ENCODE measurements at places on chromosomes 11 and 22.

DNA sequence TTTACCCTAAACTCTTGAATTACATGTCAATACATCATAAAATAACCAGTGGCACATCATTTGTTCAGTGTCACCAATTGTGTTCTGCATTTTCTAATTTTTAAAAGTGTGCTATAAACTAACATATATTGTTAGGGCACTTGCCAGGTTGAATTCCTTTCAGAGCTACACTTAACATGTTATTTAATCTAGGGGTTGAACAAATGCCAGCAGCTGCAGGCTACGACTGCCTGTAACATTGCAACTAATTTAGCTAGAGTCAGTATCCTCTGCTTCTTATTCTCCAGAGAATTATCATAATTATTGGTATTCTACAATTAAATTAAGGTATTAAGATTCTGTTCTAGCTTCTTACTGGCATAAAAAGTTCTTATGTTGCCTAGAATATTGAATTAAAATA, 46.4 kb upstream of the ARHGAP42 start:
- no peak for DNase-seq

DNA sequence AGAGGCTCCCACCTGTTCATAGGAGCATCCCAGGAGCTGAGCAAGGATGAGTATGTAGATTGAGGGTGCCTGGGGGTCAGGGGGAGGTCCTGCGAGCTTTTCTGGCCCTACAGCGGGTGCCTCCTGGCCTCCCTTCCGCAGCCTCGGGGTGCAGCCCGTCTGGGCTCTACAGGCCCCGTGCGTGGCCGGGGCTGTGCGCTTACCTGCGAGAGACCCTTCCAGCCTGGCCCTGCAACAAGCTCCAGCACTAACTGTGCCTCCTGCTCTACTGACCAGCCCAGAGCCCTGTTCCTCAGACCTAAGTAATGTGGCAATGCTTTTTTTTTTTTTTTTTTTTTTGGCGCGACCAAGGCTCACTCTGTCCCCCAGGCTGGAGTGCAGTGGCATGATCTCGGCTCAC, 1129.1 kb downstream of the BRD1 start:
- no peak for DNase-seq

GRCh38 chr11:58625826-58626460, 3.5 kb downstream of the CNTF start:
- DNase-seq = no peak

DNA sequence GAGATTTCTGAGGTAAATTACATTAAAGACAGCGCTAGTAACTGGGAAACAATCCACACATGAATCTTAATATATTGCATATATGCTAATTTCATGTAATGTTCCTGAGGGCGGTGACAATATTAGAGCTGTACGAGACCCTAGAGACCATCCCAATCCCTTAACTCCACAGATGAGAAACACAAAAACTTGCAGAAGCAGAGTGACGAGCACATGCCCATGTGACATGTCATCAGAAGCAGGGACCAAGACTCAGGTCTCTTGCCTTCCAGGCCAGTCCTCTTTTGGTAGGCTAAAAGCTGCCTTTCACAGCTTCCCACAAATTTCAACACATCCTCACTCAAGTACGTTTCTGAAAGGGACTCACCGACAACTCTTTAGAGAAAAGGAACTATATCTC, 11.8 kb downstream of the MAPK1 start:
- no peak for DNase-seq

- DNase-seq = no peak
These were observed 530.5 kb downstream of the INSC start for GRCh38 chr11:15645201-15645600.

GRCh38 chr11:77096591-77097019, 6.0 kb upstream of the OMP start:
- no peak for DNase-seq

DNA sequence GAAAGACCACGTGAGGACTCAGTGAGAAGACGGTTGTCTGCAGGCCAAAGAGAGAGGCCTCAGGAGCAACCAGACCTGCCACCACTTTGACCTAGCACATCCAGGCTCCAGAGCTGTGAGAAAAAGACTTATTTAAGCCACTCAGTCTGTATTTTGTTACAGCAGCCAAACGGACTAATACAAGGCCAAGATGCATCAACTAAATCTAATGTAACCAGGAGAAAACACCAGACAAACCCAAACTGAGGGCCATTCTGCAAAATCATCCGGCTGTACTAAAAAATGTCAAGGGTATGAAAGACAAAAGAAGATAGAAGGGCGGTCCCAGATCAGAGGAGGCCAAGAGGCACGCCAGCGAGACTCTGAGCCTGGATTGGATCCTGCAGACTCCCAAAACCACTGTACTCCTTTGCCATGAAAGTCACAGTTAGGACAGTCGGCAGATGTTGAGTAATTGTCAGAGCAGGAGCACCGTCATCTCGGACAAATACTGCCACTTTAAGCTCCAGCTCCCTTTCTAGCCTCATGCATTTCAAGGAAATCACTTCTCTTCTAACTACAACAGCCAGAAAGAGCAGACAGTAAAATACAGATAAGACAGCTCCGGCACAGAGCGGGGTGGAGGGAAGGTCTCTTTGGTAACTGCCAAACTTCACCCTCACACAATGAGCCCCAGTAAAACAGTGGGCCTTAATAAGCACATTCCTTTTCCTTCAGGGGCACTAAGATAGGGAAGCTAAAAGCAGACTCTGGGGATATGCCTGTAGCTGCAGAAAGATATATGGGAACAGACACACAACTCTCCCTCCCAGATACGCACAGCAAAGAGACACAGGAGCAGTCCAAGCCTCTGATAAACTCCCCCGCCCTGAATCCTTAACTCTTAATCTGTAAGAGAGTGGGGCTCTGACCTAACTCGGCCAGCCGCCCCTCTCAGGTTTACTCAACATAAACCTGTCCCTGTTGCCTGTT, 3.5 kb upstream of the ZP1 start:
- DNase-seq = no peak

GRCh38 chr11:98940913-98941312, 79.8 kb upstream of the CNTN5 start:
- DNase-seq = no peak

DNA sequence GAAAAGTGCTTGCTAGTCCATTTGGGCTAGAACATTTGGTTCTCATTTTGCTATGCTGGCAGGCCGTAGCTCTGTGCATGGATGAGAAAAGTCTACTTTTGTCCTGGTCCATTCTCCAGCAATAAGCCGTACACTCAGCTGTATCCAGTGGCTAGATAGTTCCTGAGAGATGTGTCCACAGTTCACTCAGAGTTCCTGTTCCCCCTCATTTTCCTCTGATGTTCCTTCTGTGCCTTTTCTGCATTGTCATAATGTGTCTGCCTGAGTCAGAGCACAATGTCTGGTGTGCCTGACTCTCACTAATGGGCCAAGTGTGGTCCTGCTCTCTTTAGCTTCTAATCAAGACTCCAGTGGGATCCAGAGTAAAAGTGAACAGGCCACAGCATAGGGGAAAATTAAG, 215.7 kb upstream of the CTSC start:
- DNase-seq = no peak

DNA sequence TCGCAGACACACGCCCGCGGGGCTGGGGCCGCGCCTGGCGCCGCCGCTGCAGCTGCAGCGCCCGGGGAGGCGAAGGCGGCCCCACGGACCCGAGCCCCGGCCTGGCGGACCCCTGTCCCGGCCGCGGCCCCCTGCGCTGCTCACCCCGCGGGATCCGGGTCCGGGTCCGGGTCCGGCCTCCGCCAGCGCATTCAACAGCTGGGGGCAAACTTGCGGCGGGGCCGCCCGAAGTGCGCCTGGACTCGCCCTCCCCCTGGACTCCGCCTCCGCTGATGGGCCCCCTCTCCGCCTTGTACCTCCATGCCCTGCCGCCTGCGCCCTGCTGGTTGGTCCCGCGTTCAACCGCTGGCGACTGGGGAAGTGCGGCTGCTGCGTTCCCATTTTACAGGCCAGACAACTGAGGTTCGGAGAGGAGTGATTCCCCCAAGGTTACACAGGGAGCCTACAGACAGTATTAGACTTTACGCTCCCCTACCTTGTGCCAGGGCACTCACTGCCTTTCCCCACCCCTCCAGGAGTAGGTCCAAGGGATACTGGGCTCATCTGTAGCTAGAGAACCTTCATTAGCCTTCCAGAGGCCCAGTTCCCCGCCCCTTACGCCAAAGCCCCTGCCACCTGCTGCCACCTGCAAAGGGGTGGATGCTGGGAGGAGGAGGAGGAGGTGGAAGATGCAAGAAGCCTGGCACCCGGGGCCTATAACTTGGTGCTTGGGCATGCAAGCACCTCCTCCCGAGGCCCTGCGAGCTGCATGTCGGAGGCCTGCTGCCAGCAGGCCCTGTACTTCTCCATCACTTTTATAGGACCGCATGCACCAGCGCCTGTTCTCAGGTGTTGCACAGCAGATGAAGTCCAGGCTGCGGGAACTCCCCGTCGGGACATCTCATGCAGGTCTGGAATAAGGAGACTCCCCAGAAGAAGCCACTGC, 694 bp upstream of the ELFN2 start:
- no peak for DNase-seq

DNA sequence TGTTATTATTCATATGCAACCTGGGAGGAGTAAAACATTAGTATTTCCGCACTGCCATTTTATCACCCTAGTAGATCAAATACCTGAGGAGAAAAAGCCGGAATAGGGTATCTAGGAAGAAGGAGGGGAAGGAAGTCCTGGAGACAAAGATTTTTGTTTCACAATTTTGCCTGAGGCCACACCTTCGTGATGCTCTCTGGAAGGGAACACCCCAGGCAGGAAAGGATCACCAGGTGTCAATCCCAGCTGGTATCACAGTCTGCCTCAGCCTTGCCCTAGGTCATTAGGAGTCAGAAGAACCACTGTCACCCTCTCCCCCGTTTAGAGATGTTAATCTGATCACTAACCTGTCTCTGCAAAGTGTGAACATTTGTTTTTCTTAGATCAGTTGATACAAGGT, 35.4 kb upstream of the IGSF9B start:
- DNase-seq = no peak

- no peak for DNase-seq
These were observed 30.4 kb downstream of the LDHAL6A start for GRCh38 chr11:18485913-18486528.

GRCh38 chr11:16912692-16913111, 101.5 kb downstream of the PLEKHA7 start:
- no peak for DNase-seq

DNA sequence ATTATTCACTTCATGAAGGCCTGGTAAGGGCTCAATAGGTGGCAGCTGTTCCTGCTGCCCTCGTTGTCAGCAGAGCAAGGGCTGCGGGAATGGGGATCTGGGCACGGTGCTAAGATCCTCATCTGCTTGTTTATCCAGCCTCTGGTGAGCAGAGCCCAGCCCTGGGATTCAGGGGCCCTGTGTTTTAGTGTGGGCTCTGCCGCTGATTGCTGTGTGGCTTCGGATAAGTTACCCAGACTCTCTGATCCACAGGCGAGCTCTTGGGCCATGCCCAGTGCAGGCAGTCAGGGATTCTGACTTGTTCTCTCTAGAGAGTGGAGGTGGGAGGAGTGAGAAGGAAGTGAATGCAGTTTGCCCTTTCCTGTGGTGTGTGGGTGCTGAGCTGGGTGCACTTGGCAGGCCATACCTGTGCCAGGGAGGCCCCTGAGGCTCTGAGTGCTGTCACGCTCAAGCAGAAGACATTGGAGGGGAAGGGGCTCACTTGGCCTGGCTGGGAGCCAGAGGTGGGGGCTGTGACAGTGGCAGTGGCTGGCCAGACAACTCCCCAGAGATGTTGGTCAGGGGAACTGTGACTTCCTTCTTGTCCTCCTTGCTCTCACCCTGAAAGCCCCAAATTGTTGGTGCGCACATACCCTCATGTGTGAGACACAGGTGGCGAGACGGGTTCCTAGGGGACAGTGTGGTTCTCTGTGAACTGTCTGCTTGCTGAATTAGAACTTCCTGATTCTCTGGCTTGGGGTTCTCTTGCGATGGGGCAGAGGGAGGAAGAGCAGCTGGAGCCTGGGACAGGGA, 43.7 kb downstream of the CD82 start:
- no peak for DNase-seq

GRCh38 chr11:61688365-61689163, 8.4 kb downstream of the DAGLA start:
- no peak for DNase-seq

- no peak for DNase-seq
These were observed 49.1 kb downstream of the MICAL2 start for GRCh38 chr11:12159351-12160099.

GRCh38 chr22:24952837-24953383, 394 bp downstream of the KIAA1671 start:
- no peak for DNase-seq

DNA sequence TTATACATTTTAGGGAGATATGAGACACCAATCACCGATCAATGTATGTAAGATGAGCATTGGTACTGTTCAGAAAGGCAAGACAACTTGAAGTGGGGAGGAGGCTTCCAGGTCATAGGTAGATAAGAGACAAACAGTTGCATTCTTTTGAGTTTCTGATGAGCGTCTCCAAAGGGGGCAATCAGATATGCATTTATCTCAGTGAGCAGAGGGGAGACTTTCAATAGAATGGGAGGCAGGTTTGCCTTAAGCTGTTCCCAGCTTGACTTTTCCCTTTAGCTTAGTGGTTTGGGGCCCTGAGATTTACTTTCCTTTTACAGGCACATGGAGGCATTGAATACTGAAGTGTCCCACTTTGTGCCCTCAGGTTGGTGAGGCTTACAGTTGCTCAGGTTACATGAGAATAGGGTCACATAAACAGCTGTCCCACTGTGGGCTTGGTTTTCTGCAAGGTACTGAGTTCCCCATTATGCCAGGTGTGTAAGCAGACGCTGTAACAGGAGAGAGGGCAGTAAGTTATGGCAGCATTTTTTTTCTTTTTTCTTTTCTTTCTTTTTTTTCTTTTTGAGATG, 129.8 kb upstream of the SERPIND1 start:
- DNase-seq = no peak

GRCh38 chr22:43313244-43313889, 29.8 kb downstream of the SCUBE1 start:
- no peak for DNase-seq

- DNase-seq = no peak
These were observed 5.4 kb downstream of the LMO1 start for GRCh38 chr11:8258289-8258688.

- DNase-seq = no peak
These were observed 1080.2 kb downstream of the OPCML start for GRCh38 chr11:132451942-132452601.

DNA sequence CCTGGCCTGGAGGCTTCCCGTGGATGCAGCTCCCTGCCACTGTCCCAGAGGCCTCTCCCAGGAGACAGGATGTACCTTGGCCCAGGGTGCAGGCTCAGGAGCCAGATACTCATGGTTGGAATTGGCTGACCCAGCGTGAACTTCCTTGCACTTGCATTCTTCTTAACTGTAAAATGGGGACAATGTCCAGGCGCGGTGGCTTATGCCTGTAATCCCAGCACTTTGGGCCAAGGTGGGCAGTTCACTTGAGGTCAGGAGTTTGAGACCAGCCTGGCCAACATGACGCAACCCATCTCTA, 20.1 kb upstream of the ST3GAL4 start:
- no peak for DNase-seq

DNA sequence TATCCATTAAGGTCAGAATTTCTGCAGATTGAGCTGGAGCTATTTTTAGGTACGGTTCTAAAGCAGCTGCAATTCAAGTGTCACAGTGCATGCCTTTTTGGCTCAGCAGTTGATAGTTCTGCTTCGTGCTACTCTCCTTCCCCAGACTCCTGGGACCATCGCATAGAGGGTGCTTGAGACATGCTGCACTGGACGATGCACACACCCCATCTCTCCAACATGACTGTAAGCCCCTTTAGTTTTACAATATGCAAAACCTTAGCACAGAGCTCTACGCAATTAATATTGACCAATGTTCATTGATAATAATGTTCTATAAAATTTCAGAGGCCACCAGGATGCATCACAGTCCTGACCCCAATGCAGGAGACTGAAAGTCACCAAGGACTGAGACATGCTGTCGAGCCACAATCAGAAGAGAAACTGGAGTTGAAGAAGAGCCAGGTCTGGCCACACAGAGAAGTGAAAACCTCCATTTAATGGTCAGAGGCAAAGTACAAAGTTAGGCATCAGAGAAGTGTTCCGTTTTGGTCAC, 120.9 kb upstream of the ZC3H12C start:
- DNase-seq = no peak
